ENCODE measurements at places on chromosomes 2 and 18.

GRCh38 chr2:221778025-221778424, 205.9 kb upstream of the EPHA4 start:
- no peaks in the 10 kb centered on the region for H3K36me3 ChIP-seq
- no peak for DNase-seq
- no peaks in the 10 kb centered on the region for H3K27me3 ChIP-seq
- no peak overlapping the region for H3K4me3 ChIP-seq

DNA sequence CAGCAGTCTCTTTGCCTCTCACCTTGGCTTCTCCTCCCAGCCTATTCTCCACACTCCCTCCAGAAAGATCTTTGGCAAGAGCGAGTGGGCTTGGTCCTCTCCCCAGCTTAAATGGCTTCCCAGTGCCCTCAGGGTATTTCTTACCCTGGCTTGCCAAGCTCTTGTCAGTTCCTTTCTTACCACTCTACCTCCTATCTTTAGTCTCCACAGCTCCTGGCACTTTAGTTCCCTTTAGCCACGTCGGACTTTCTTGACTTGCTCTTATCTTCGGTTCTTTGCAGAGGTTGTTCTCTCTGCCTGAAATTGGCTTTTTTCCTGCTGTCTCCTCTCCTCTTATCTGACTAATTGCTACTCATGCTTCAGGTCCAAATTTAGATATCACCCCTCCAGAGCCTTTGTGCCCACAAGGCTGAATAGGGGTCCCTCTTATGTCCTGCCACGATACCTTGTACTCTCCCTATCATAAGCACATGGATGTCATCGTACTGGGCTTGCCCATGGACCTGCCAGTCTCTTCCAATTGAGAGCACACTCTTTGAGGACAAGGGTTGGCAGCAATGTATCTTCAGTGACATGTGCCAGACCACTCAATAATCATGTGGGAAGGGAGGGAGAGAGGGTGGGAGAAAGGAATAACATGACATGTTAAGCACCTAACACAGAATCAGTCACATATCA, 131.7 kb upstream of the CTAGE1 start:
- no peak overlapping the region for H3K27ac ChIP-seq
- DNase-seq: no peak
- H3K4me3 ChIP-seq: no peak overlapping the region
- no peaks in the 10 kb centered on the region for H3K27me3 ChIP-seq

DNA sequence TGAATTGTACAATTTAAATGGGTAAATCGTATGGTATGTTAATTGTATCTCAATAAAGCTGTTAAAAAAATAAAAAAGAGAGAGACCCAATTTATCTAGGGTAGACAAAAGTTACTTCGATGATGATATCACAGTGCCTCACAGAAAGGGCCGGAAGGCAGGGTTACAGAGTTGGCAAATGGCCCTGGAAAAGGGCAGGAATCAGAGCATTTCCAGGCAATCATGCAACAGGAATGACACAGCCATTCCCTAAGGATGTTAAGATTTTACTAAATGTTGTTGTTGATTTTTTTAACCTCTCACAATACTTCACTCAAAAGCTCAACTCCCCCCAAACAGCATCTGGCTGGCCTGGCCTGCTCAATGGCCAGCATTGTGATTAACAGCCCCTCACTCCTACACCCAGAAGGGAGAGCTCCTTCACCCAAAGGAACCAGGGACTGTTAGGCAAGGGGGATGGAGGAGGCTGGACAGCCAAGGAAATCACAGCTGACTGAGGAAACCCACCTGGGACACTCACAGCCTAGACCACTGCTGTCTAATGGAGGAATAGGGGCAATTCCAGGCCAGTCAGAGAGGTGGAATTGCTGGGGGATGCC, 7.7 kb upstream of the SP100 start:
- DNase-seq: no peak
- peaks cover 44% of the 10 kb centered on the region for H3K36me3 ChIP-seq
- peaks cover 38% of the 10 kb centered on the region for H3K4me1 ChIP-seq
- H3K27ac ChIP-seq: no peak overlapping the region
- H3K27me3 ChIP-seq: no peaks in the 10 kb centered on the region

GRCh38 chr2:186718903-186719302, 25.0 kb downstream of the FAM171B start:
- no peak for DNase-seq
- H3K27ac ChIP-seq: no peak overlapping the region
- no peaks in the 10 kb centered on the region for H3K36me3 ChIP-seq
- no peak overlapping the region for H3K4me3 ChIP-seq
- H3K4me1 ChIP-seq: no peaks in the 10 kb centered on the region

- H3K27ac ChIP-seq: no peak overlapping the region
- H3K27me3 ChIP-seq: peaks cover 2% of the 10 kb centered on the region
- peaks cover 13% of the 10 kb centered on the region for H3K4me1 ChIP-seq
- H3K36me3 ChIP-seq: no peaks in the 10 kb centered on the region
Measured at GRCh38 chr2:23538566-23538965, 153.6 kb downstream of the KLHL29 start.

DNA sequence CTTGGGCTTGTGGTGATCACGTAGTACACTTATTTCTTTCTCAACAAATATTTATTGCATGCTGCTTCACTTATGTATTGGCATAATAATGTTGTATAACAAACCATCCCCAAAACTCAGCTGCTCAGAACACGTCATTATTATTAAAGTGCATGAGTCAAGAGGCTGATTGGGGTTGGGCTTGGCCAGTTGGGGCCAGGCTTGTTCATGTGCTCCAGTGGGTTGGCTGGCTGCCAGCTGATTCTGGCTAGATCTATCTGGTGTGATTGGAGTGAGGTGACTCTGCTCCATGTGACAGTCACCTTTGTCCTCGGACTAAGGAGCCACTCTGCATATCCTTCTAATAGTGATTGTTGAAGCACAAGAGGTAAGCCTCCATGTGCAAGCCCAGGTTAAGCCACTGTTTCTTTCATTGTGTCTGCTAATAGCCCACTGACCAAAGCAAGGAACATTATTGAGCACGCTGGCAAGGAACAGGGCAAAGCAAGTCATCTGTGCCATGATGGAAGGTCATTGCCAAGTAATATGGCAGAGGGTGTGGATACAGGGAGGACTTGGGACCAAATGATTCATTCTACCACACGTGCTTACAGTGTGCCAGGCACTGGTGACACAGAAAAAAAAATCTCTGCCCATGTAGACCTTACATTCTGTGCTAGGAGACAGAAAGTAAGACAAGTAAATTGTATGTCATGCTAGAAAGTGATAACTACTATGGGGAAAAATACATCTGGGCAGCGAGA, 63.3 kb upstream of the TMEM182 start:
- no peak for DNase-seq
- H3K27ac ChIP-seq: no peak overlapping the region
- peaks cover 3% of the 10 kb centered on the region for H3K27me3 ChIP-seq
- H3K36me3 ChIP-seq: no peaks in the 10 kb centered on the region

- DNase-seq: no peak
- H3K27ac ChIP-seq: no peak overlapping the region
- no peaks in the 10 kb centered on the region for H3K36me3 ChIP-seq
- H3K4me3 ChIP-seq: no peak overlapping the region
Measured at GRCh38 chr2:207491086-207491485, 38.7 kb upstream of the CREB1 start.

All from activated T-helper 2 cell treated with anti-CD3 and anti-CD28 coated beads, Interferon-gamma antibody, Interleukin-2, Interleukin-4, amounts not matched to agents 10 μg/mL and 5 μg/mL and 100 μg/mL, durations not matched to agents 14 hours and 24 hours and 36 hours (primary cell).